ENCODE measurements at places on chromosomes 16 and 17. TPM values are rescaled to one million over a fixed set of nuclear protein-coding genes. Genes with fewer than 3 reads are reported as not detected.

GRCh38 chr17:41992576-41992975 lies 24.7 kb downstream of the DNAJC7 start:
- H3K36me3 ChIP-seq, result peaks cover 100% of the 10 kb centered on the region
- no peak overlapping the region for H3K4me3 ChIP-seq
- no peaks in the 10 kb centered on the region for H3K4me1 ChIP-seq
- H3K27me3 ChIP-seq, result no peaks in the 10 kb centered on the region

- DNase-seq, result no peak
- no peak overlapping the region for H3K4me3 ChIP-seq
- H3K36me3 ChIP-seq, result no peaks in the 10 kb centered on the region
- peaks cover 12% of the 10 kb centered on the region for H3K27me3 ChIP-seq
Observed at GRCh38 chr17:43998552-43998951, 5.9 kb upstream of the NAGS start.

PDPK1 gene
- total RNA-seq, result 90.9 TPM

DPEP3 gene
- total RNA-seq, result not detected

DNA sequence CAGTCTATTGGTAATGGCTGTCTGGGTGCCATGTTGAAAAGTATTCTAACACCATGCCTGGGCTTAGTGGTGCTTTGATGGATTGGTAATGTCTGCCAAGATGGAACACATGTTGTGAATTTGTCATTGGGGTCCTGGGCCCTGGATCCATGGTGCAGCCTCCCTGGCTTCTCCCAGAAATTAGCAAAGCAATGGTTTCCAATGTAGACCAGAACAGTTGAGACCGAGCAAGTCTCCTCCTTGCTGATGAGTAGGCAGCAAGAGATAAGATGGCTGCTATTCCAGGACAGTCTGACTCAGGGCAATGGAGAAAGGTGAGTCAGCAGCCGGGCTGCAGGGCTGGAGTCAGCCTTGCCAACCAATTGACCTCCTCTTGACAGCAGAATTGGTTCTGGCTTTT lies 30.8 kb downstream of the GPR139 start:
- H3K4me3 ChIP-seq, result no peak overlapping the region
- no peaks in the 10 kb centered on the region for H3K27me3 ChIP-seq
- no peak overlapping the region for H3K27ac ChIP-seq
- H3K4me1 ChIP-seq, result no peaks in the 10 kb centered on the region
- H3K36me3 ChIP-seq, result no peaks in the 10 kb centered on the region

DNA sequence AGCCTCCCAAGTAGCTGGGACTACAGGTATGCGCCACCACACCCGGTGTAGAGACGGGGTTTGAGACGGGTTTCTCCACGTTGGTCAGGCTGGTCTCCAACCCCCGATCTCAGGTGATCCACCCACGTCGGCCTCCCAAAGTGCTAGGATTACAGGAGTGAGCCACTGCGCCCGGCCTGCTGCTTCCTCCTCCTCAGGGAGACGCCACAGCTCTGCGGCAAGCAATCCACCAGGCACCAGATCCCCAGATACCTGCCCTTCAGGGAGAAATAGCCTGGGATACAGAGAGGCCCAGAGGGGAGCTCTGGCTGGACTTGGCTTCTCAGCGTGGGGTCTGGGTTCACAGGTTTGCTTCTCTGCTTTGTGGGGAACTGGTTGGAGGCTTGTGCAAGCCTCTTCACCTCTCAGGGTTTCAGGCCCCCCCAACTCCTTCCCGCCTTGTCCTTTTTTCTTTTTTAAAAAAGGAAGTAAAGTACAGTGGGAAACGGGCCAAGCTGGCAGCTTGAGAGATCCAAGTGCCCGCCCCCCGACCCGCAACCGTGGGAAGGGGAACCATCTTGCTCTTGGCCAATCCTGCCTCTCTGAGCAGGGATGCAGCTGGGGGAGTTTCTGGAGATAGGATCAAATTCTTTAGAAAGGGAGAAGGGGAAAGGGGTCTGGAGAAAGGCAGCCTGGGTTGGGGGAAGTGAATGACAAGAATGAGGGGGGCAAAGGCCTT lies 2.6 kb upstream of the SPHK1 start:
- peaks cover 33% of the 10 kb centered on the region for H3K4me1 ChIP-seq
- DNase-seq, result no peak
- no peaks in the 10 kb centered on the region for H3K27me3 ChIP-seq
- H3K4me3 ChIP-seq, result peak overlapping the region; percentile 68

DNA sequence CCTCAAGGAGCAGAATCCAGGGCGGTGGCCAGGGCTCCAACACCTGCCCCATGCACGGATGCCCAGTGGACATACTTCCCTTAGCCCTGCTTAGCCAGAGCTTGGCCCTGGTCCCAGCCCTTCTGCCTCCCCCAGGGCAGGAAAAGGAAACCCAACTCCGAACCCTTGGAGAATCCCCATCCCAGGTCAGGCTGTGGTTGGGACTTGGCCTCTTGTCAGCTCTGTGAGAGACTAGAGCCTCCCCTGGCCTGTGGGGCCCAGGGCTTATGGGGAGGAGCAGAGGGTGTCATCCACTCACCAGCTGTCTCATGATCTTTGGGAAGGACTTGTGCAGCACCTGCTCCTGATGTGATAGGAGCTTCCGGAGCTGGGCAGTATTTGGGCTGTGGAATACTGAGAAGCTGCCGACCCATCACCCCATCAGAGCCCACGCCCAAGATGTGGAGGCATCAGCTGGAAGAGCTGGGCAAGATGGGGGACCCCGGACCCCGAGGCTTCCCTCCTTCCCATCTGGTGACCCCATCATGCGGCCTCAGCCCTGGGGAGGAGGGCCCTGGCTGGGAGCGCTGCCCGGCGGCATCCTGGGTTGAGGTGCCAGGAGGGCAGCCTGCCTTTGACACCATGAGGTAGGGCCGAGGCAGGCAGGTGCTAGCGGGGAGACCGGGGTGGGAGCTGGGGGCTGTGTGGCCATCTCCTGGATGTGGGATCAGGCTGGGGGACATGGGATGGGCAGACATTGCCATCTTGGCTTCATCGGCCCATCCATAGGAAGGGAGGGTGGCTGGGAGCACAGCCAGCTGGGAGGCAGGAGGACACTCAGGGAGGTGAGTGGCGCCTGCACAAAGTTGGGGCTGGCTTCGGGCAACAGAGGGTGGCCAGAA lies 45.1 kb downstream of the TNFRSF13B start:
- no peak overlapping the region for H3K27ac ChIP-seq
- no peaks in the 10 kb centered on the region for H3K36me3 ChIP-seq
- no peaks in the 10 kb centered on the region for H3K27me3 ChIP-seq
- H3K4me1 ChIP-seq, result no peaks in the 10 kb centered on the region
- peak; percentile 51 for DNase-seq

GRCh38 chr16:67551091-67551490 lies 11.2 kb upstream of the CTCF start:
- peaks cover 36% of the 10 kb centered on the region for H3K4me1 ChIP-seq
- peaks cover 17% of the 10 kb centered on the region for H3K36me3 ChIP-seq
- no peak overlapping the region for H3K27ac ChIP-seq
- H3K4me3 ChIP-seq, result no peak overlapping the region

MT1A gene
- 4.9 TPM for total RNA-seq

GRCh38 chr17:17349724-17350106 lies 46.5 kb downstream of the NT5M start:
- H3K36me3 ChIP-seq, result no peaks in the 10 kb centered on the region
- H3K27me3 ChIP-seq, result no peaks in the 10 kb centered on the region
- no peaks in the 10 kb centered on the region for H3K4me1 ChIP-seq
- DNase-seq, result peak; percentile 41
- no peak overlapping the region for H3K4me3 ChIP-seq

DNA sequence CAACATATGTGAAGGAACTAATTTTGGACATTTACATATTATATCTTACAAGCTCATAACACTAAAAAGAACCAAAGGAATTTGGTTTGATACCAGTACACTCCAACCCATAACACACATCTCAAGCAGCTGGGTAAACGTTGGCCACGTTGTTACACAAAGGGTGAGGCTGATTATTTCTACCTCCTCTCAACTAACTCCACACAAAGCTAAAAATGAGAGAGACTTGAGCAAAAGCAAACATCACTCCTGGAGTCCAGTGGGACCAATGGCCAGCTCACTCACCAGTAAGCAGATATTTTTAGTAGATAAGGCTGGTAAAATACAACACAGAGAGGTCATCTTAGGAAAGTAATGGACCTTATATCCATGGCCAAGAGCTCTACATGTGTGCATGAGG lies 207.6 kb downstream of the MRTFB start:
- DNase-seq, result no peak
- no peaks in the 10 kb centered on the region for H3K4me1 ChIP-seq
- H3K27me3 ChIP-seq, result no peaks in the 10 kb centered on the region
- no peak overlapping the region for H3K27ac ChIP-seq

DNA sequence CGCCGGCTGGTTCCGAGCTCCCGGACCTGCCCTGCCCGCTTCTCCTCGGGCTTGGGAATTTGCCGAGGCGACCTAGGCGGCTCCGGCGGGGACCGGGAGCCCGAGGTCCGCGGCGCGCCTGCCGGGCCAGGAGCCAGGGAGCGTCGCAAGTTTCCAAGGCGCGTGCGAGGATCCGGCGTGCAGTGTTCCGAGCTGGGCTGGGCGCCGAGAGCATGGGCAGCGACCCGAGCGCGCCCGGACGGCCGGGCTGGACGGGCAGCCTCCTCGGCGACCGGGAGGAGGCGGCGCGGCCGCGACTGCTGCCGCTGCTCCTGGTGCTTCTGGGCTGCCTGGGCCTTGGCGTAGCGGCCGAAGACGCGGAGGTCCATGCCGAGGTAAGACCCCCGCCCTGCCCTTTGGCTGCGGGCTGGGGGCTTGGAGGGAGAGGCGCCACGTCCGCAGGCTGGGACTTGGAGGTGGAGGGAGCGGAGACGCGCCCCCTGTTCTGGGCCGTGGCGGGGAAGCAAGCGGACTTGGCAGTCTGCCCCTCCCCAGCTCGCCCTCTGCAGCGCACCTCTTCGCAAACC lies 668 bp downstream of the MMP15 start:
- H3K36me3 ChIP-seq, result no peaks in the 10 kb centered on the region
- peak; percentile 82 for DNase-seq
- H3K27ac ChIP-seq, result peak overlapping the region; percentile 78
- no peaks in the 10 kb centered on the region for H3K27me3 ChIP-seq
- peak overlapping the region; percentile 77 for H3K4me3 ChIP-seq
- peaks cover 63% of the 10 kb centered on the region for H3K4me1 ChIP-seq

GRCh38 chr17:31594416-31594815 lies 202.9 kb downstream of the RAB11FIP4 start:
- H3K27me3 ChIP-seq, result no peaks in the 10 kb centered on the region
- H3K4me3 ChIP-seq, result no peak overlapping the region
- H3K27ac ChIP-seq, result no peak overlapping the region

GRCh38 chr17:81090361-81091136 lies 55.6 kb downstream of the BAIAP2 start:
- H3K4me3 ChIP-seq, result no peak overlapping the region
- H3K36me3 ChIP-seq, result peaks cover 18% of the 10 kb centered on the region
- no peaks in the 10 kb centered on the region for H3K27me3 ChIP-seq
- H3K4me1 ChIP-seq, result peaks cover 36% of the 10 kb centered on the region
- peak; percentile 91 for DNase-seq

DNA sequence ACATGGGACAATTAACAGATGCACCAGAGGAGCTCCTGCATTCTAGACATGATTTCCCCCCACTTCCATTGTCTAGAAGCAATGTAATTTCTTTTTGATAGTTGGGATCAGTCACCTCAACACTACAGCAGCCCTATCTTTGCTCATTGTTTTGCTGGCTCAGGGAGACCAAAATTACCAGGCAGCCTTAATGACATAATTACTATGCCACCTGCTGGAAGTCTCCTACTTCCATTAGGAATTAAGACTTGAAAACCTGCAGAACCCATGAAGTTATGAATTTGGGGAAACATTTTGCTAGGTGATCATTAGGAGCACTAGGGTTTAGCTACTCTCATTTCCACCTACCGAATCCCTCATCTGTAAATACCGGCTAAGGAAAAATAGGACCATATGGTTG lies 312.0 kb upstream of the CA10 start:
- no peak overlapping the region for H3K4me3 ChIP-seq
- H3K27me3 ChIP-seq, result no peaks in the 10 kb centered on the region
- H3K27ac ChIP-seq, result no peak overlapping the region
- no peak for DNase-seq
- H3K4me1 ChIP-seq, result no peaks in the 10 kb centered on the region

DNA sequence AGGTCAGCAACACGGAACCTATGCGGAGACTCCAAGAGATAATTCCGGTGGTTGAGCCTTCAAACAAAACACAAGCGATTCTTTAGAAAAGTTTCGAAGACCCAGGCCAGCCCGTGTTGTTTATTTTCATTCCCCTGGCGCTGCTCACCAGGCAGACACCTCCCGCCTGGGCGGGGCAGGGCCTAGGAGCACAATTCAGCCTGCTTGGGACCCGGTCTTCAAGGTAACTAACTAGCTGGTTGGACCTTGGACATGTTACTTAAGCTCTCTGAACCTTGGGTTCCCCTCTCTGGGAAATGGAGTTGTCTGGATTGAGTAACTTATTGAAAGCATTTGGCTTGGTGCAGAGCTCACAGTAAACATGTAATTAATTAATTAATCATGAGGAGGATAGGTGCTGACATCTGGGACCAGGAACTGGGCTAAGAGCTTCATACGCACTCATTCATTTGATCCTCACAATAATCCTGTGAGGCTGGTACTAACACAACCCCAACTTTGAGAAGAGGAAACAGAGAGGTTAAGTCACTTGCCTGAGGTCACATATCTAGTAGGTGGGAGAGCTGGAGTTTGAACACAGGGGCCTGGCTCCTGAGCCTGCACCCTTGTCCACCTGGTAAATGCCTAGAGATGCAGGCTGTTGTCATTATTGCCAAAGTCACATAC lies 125.3 kb upstream of the SMURF2 start:
- H3K36me3 ChIP-seq, result peaks cover 39% of the 10 kb centered on the region
- no peak overlapping the region for H3K27ac ChIP-seq
- no peak overlapping the region for H3K4me3 ChIP-seq
- DNase-seq, result no peak

DNA sequence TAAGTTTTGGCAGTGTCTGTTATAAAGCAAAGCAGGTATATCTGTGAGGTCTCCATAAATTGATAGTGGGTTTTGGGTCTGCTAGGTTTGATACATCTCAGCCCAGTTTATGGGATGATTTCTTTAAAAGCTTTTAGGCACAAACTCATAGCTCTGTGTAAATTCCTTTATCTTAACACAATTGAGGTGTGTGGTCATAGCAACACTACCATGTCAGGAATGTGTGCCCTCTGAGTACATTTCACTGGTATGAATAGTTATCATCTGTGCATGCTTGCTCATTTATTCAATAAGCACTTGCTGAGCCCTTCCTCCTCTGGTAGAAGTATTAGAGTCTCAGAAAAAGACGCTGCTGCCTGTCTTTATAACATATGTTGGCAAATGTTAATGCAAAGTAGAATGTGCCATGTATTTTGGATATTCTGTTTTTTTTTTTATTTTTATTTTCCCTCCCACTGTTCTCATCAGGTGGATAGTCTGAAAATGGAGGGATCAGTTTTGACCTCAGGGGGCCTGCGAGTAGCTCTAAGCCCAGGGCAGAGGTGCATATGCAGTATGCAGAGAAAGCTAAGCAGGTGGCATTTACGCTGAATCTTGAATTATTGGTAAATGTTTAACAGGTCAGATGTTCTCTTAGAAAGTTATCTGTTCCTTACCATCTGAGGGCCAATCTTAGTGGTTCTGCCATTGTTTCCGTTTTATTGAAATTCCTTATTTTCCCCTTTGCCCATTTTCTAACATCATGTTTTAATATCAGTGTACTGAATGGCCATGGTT lies 90.7 kb downstream of the WNT3 start:
- no peaks in the 10 kb centered on the region for H3K27me3 ChIP-seq
- no peaks in the 10 kb centered on the region for H3K4me1 ChIP-seq
- peaks cover 46% of the 10 kb centered on the region for H3K36me3 ChIP-seq

KIF2B gene
- total RNA-seq, result not detected

- H3K27me3 ChIP-seq, result peaks cover 78% of the 10 kb centered on the region
- H3K27ac ChIP-seq, result peak overlapping the region; percentile 83
- DNase-seq, result no peak
- H3K4me3 ChIP-seq, result peak overlapping the region; percentile 59
- peaks cover 11% of the 10 kb centered on the region for H3K4me1 ChIP-seq
Observed at GRCh38 chr17:48576479-48577309, 1.5 kb downstream of the HOXB4 start.
